ENCODE measurements at places on chromosomes 4 and X. TPM values are rescaled to one million over a fixed set of nuclear protein-coding genes. Genes with fewer than 3 reads are reported as not detected.

Gene MAGEA12
- total RNA-seq = not detected

Gene STAP1
- total RNA-seq = not detected

Gene DRD5
- not detected for total RNA-seq

DNA sequence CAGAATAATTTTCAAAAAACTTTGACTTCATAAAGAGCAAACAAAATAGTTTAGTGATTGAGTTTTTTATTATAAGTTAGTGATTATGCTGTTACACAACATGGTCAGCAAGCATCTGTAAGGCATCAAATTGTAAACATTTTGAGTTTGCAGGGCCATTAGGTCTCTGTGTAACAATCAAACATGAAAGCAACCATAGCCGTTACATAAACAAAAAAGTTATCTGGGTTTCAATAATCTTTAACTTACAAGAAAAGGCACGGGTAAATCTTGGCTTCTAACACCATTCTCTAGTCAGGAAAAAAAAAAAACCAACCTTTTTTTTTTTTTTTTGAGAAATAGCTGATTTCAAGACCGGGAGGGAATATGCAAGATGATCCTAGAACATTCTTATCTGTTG, 1941.1 kb downstream of the PCDH7 start:
- no peak overlapping the region for H3K4me3 ChIP-seq
- no peaks in the 10 kb centered on the region for H3K4me1 ChIP-seq
- H3K27me3 ChIP-seq = no peaks in the 10 kb centered on the region
- no peaks in the 10 kb centered on the region for H3K36me3 ChIP-seq
- DNase-seq = no peak
